Immature natural killer cell (primary cell): ENCODE measurements at places on chromosomes 2 and 18.

GRCh38 chr2:219553168-219553417 is 9.3 kb downstream of the TMEM198 start:
- no peak for DNase-seq

DNA sequence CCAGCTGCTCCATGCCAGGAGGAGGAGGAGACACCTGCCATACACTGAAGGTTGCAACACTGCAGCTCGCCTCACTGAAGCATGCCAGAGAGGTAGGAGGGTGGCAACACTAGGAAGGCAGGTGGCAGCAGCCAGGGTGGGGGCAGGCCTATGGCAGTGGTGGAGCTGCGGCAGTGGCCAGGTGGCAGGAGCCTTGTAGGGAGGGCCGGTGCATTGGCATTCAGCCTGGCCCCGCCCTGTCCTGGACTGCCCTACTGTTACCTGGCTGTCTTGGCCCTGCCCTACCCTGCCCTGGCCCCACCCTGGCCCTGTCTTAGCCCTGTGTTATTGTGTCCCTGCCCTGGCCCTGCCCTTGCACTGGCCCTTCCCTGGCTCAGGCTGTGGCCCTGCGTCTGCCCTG is 7.4 kb upstream of the ANKRD62 start:
- no peak for DNase-seq

- no peak for DNase-seq
Observed at GRCh38 chr2:174183076-174183475, 65.3 kb downstream of the OLA1 start.

DNA sequence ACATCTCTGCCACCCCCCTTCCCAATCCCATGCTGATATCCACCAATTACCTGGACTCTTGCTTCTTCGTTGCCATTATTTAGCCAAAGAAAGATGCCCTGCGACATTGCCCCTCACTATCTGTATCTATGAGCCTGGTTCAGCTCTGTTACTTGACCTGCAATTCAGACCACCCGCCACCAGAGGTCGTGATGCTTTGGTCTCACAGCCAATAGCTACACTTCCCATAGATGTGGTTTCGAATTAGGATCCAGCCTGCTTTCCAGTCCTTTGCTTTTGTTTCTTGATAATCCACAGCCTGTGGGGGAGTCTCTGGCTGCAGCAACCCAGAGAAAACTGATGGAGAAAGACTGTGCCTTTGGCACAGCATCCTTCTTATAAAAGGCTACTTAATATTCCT is 239.4 kb downstream of the KLHL29 start:
- DNase-seq = no peak

DNA sequence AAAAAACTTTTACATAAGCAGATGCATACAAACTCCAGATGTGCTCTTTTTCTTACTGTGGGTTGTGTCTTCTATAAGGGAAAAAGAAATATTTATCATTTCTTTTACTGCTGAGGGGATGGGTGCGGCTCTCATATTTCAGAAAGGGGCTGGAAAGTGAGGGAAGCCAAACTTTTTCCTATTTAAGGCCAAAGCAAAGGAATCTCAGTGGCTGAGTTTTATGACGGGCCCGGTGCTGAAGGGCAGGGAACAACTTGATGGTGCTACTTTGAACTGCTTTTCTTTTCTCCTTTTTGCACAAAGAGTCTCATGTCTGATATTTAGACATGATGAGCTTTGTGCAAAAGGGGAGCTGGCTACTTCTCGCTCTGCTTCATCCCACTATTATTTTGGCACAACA is at the start of gene COL3A1:
TSS of gene COL3A1 (plus strand) at position 210 of the 400 bp plus-strand sequence. CDS start at position 327, 117 bp downstream.
- no peak for DNase-seq

DNA sequence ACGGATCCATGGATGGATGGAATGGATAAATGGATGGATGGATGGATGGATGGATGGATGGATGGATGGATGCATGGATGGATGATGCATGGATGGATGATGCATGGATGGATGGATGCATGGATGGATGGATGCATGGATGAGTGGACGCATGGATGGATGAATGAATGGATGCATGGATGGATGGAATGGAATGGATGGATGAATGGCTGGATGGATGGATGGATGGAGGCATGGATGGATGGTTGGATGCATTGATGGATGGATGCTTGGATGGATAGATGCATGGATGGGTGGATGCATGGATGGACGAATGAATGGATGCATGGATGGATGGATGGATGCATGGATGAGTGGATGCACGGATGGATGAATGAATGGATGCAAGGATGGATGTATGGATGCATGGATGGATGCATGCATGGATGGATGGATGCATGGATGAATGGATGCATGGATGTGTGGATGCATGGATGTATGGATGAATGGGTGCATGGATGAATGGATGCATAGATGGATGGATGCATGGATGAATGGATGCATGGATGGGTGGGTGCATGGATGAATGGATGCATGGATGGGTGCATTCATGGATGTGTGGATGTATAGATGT is 209.2 kb downstream of the ALPK2 start:
- DNase-seq = no peak

DNA sequence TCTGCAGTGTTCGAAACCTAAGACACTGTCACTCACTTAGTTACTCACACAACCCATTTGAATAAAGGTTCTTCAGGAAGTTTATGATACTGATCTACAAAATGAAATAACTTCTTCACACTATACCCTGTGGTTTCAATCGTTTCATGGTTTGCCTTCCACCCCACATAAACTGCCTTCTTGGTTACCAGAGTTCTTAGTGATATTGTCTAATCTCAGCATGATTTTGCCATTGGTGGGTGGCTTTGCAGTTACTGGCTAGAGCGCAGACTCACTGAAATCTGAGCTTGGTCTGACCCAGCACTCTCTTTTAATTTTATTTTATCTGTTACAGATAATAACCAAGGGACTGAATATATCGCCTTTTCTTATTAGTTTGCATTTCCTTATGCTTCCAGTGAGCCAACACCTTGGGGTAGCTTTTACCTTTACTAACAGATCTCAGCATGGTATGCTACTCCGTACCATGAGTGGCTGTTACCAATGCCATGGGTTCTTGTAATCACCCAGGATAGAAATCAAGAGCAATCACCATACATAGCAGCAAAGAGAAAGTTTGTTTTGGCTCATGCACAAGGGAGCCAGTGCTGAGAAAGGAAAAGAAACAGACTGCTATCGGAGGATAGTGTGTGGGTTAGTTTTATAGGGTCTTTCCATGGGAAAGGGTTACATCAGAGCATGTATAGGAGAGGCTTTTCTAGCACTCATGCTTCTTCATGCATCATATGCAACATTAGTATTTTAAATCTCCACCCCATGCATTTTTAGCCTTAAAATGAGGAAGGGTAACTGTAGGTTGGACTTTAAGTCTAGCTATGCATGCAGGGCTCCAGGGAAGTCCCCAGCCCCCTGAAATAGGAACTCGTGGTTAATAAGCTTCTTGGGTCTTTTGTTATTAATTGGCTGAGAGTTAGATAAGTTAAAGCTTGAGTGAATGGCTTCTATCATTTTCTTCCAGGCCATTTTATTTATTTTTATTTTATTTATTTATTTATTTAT is 33.3 kb downstream of the ANXA4 start:
- DNase-seq = peak; percentile 78

DNA sequence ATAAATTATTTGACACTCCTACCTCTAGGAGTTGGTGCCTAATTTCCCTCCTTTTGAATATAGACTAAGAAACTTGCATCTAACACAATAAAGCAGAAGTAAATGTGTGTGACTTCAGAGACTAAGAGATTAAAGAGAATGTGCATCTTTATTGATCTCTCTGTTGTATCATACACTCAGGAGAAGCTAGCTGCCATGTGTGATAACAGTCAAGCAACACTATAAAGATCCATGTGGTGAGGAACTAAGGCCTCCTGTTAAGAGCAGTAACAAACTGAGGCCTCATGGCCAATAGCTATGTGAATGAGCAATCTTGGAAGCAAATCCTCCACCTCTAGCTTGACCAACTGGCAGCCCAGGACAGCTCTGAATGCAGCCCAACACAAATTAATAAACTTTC is 3.4 kb downstream of the FANCL start:
- no peak for DNase-seq
